CD4-positive, alpha-beta T cell treated with Interleukin-2 at 100 ng/mL for 4 hours (primary cell): ENCODE measurements at places on chromosomes 16 and 17.

GRCh38 chr17:12613566-12613965 is 52.1 kb upstream of the MYOCD start:
- no peak for DNase-seq

DNA sequence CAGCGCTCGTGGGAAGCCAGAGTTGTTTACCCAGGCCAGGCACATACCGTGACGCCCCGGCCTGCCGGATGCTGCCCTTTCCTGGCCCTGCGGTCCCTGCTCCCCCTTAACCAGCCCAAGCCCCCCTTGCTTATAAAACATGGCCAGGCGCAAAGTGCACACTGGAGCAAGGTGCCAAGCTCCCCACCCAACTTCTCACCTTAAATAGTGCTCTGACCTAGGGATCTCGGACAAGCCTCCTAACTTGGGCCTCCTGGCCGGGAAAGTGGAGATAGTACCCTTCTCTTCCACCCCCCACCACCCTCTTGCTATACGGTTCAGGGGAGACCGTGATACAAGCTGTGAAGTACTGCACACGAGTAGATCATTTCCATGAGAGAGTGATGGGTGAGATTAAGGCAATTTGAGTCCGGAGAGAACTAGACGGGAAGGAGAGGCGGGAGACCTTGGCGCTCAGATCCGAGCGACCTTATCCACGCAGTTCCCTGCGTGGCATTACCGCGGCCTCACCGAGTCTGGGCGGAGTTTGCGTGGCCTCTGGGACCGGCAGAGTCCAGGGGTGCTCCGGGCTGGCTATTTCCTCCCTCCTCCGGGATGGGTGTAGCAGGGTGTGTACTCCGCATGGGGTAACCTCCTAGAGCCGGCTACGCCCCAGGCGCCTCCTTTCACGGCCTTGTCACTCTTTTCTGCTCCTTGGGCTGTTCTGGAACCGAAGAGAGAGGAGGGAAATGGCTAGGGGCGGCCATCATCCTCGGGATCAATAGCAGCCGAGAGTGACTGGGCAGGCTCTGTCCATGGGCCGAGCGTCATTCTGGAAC is 4.4 kb upstream of the LHX1 start:
- DNase-seq = no peak

GRCh38 chr17:57085448-57086068 is 512 bp downstream of the AKAP1 start:
- DNase-seq = peak; percentile 54

DNA sequence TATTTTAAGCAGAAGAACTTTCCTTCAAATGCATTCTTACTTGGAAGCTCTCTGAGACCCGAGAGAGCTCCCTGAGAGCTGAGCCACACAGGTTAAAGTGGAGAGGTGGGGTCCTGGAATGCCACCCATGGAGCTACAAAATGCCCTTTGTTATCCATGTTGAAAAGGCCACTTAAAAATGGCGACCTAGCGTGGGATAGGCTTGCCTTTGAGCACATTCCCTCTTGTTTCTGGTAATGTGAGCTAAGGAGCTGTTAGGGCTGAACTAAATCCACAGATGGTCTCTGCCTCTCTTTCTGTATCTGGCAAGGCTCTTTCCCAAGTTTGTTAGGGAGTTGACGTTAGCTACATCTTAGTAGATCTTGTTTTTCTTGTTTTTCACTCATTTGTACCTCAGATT is 171.6 kb downstream of the SNX29 start:
- no peak for DNase-seq

DNA sequence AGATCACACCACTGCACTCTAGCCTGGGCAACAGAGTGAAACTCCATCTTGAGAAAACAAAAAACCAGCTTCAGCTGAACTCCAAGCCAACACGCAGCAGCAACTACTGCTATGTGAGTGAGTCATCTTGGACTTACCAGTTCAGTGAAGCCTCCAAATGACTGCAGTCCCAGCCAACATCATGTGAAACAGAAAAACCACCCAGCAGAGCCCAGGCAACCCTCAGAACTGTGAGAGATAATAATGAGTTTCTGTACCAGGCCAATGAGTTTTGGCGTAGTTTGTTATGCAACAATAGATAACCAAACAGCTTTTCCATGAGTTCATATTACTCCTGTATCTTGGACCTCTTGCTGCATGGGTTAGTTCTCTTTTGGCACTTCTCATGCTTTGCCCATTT is 23.3 kb downstream of the PHF12 start:
- DNase-seq = peak; percentile 58

DNA sequence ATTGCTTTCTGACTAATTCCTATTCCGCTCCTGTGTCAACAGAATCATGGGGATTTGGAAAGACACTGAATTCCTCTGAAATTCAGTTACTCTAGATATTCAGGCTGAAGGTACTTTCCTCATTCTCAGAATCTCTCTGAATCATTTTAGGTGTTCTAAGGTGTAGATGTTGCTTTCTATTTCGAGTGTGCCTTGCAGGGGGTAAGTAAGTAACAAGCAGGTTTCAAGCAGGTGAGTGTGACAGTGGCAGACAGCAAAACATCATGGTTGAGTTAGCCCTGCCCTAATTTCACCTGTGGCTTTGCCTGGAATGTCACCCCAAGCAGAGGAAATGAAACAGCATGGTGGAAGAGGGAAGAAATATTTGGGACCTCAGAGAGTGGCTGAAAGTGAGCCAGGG is 75.1 kb downstream of the SHISA9 start:
- no peak for DNase-seq

DNA sequence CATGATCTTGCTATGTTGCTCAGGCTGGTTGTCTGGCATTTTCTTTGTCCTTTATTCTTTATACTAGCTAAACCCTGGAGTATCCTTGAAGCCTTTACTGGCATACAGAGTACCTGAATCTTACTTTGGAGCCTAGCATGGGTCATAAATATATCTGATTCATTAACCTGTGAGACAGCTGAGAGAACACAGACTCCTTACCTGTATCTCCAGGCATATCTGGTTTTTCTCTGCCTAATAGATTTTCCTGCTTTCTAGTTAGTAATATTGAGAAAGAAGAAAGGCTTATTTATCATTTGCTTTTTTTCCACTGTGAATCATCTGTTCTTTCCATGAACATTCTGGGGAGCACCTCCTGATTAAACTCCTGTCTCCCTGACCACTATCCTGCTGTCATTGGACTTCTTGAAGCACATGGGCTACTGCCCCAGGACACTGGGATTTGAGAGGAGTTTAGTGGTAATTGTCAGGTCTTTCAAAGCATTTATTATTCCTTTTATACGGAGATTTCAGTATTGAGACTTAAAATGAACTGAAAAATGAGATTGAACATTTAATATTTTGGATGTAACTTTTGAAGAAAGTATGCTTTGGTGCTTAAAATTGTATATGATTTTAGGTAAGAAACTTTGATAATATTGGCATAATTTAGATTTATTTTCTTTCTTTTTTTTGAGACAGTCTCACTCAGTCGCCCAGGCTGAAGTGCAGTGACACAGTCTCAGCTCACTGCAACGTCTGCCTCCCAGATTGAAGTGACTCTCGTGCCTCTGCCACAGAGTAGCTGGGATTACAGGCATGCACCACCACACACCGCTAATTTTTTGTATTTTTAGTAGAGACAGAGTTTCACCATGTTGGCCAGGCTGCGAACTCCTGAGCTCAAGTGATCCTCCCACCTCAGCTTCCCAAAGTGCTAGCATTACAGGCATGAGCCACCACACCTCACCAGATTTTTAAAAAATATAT is 8.6 kb downstream of the PDP2 start:
- DNase-seq = no peak

- DNase-seq = peak; percentile 16
Measured at GRCh38 chr17:2146132-2146871, 91.4 kb downstream of the HIC1 start.

- no peak for DNase-seq
Measured at GRCh38 chr17:69175625-69176456, 34.1 kb upstream of the ABCA6 start.

- DNase-seq = no peak
Measured at GRCh38 chr17:78394209-78394608, 15.8 kb downstream of the PGS1 start.

- no peak for DNase-seq
Measured at GRCh38 chr16:79317521-79317920, 283.0 kb downstream of the MAF start.

GRCh38 chr17:16477255-16477654 is 14.7 kb downstream of the LRRC75A start:
- DNase-seq = no peak

GRCh38 chr17:36778448-36778847 is 158.8 kb upstream of the LHX1 start:
- DNase-seq = no peak

DNA sequence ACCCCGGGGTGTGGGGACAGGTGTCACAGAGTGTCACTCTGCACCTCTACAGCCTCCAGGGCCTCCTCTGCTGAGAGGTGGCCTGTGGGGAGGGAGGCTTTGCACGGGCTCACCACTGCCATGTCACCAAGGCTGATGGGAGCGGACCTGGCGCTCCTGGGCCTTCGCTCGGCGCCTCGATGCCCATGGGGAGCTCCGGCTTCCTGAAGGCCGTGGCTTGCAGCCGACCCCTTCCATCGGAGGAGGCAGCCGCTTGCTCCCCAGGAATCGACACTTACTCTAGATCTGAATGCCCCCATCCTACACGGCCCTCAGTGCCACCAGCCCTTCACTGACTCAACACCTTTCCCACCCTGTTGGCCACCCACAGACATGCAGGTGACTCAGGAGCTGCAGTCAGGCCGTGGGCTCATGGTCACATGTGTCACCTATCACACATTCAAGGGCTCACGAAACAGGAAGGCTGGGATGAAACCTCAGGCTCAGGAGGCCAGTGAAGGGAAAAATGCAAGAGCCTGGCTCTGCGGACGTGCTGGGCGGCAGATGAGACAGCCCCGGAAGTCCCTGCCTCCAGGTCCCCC is 11.9 kb downstream of the LGALS3BP start:
- no peak for DNase-seq

DNA sequence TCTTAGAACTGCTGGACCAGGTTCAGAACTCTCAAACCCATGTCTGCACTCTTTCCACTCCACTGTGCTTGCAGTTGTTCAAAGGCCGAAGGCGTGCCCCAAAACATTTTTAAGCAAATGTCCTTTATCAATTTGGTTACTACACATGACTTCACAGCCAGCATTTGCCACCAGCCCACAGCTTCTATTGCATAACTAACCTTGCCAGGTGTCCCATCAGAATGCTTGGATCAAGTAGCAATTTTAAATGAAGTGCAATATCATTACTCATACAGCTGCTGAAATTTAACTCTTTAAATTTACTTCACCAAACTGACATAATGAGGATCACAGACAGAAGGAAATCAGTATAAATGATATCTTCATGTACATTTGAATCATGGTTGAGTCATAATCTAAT is 29.8 kb upstream of the HS3ST3A1 start:
- DNase-seq = no peak

DNA sequence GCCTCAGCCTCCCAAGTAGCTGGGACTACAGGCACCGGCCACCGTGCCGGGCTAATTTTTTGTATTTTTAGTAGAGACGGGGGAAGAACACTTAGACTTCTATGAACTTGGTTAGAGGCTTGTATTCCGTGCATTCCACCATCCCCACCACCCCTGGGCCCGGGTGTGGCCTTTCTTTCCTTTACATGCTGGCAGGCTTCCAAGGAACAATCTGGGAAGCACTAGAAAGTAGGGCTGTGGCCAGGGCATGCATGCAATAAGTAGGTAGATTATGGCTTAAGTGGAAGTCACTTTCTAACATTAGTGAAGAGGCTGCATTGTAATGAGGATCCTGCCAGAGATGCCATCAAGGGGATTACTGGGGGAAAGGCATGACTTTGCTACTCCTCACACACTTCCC is 171.6 kb downstream of the SHISA6 start:
- DNase-seq = no peak

- no peak for DNase-seq
Measured at GRCh38 chr17:79126139-79126538, 51.5 kb downstream of the ENGASE start.

DNA sequence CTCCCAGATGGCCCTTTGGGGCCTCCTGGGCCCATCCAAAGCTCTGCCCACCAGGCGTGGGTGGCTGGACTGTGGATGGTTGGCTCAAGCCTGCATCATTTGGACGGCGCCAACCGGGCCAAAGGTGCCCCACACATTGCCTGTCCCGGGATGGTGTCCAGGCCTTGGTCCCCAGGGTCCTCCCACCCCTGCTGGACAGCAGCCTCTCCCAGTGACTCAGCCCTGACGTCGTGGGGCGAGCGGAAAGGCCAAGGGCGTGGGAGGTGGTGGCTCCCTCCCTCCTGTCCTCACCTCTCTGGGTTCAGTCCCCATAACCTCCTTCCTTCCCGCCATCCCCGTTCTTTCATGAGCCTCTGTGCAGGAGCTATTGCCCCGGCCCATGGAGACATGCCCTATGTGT is 42.1 kb upstream of the DLX4 start:
- no peak for DNase-seq

DNA sequence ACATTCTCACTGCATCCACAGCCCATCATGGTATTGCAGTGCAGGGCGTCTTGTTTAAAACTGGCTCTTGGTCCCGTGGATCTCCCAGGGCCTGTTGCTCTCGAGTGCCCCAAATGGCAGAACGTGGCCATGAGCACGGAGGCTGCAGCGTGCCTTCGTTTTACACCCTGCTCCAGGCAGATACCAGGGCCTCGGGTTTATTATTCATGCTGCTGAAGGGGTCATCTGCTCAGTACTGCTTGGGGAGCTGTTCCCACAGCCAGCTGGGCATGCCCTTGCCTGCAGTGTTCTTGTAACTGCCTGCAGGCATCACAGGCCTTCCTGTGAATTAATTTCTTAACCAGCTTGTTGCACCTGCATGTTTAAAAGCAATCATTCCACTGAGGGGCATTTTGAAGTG is 129.7 kb upstream of the CHMP6 start:
- DNase-seq = peak; percentile 60

DNA sequence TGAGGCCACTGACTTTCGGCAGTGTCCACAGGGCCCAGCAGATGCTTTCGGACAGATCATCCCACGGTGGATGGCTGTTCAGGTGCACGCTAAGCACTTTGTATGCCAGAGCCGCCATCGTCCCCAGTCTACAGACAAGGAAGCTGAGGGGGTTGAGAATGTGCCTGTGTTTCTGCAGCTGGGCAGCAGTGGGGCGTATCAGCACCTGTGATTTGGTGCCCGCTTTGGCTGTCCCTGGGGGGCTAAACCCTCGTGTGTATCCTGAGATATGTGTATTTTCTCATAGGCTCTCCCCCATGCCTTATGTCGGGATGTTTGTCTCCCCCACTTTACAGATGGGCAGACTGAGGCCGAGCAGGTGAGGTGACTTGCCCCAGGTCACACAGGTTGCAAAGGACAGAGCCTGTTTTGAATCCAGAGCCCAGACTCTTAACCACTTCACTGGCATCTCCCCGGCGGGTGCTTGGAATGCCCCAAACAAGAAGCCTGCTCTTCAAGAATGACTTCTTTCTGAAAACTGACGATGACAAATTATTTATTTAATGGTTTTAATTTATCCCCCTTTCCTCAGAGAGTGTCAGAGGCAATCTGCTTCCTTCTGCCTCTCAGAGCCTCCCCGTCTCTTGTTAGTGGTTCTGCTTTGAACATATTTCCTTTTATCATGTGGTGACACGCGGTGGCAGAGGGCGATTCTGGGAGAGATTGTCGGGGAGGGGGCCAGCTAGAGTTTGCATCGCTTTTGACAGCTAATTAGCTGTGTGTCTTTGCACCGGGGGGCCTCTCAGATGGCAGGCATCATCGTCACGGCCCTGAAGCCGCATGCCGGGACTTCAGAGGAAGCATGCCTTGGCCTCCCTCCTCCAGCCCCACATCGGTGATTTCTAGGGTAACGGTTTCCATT is 149.6 kb upstream of the CIBAR2 start:
- DNase-seq = no peak
